Activated T-cell treated with anti-CD3 and anti-CD28 coated beads, Interleukin-2, amount 50 U/mL, for 72 hours (primary cell): ENCODE measurements at places on chromosomes 2 and 18. TPM values are rescaled to one million over a fixed set of nuclear protein-coding genes. Genes with fewer than 3 reads are reported as not detected.

The SGPP2 gene
- total RNA-seq: 20.9 TPM

DNA sequence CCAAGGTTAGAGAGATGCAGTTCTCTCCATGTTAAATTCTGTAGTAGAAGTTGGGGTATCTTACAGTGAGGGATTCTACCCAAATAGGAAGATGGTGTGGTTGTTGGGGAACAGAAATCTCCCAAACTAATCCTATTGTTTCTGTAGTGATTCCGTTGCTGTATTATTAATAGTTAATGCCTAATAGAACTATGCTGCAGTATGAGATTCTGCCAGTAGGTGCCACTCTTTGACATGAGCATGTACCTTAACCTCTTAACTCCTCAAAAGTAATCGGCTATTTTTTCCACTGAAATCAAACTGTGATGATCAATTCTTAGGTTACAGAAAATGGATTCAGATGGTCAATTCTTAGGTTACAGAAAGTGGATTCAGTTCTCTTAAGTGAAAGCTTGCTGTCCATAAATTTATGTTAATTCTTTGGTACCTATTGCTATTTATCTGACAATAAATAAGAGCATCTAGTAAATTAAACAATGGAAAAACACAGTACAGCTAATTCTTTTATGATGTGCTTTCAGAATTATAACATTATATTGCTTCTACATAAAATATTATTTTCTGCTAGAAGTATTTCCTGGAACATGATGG, 97.9 kb upstream of the DLX2 start:
- H3K4me1 ChIP-seq: peaks cover 18% of the 10 kb centered on the region
- H3K27ac ChIP-seq: no peak overlapping the region
- peaks cover 9% of the 10 kb centered on the region for H3K36me3 ChIP-seq
- no peak overlapping the region for H3K4me3 ChIP-seq
- H3K27me3 ChIP-seq: peaks cover 14% of the 10 kb centered on the region
- DNase-seq: no peak

The ANKRD23 gene
- 5.7 TPM for total RNA-seq

DNA sequence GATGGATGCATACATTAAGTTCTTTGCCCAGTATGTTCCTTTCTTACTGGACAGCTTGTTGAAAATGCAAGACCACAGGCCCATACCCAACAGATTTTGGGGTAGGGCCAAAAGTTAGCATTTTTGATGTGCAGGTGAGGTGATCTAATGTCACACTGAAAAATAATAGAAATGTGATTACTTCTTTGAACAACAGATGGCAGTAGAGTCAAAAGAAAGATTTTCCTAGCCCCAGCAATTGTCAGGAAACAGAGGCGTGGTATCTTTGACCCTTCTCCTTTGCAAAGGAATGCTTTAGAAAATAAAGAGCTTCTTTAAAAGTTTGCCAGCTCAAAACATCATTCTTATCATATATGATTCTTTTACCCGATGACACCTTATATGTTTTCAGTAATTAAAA, 343.6 kb upstream of the SYT4 start:
- DNase-seq: no peak
- H3K27me3 ChIP-seq: no peaks in the 10 kb centered on the region
- no peaks in the 10 kb centered on the region for H3K36me3 ChIP-seq
- H3K27ac ChIP-seq: no peak overlapping the region
- H3K4me1 ChIP-seq: no peaks in the 10 kb centered on the region

The UGT1A7 gene
- total RNA-seq: not detected

- H3K4me1 ChIP-seq: peaks cover 49% of the 10 kb centered on the region
- H3K27me3 ChIP-seq: no peaks in the 10 kb centered on the region
- DNase-seq: no peak
- H3K27ac ChIP-seq: peak overlapping the region; percentile 18
- peaks cover 32% of the 10 kb centered on the region for H3K36me3 ChIP-seq
These were observed 22.7 kb upstream of the TET3 start for GRCh38 chr2:73961823-73962615.

The RANBP2 gene
- total RNA-seq: 57.7 TPM

- H3K36me3 ChIP-seq: peaks cover 2% of the 10 kb centered on the region
- H3K27me3 ChIP-seq: no peaks in the 10 kb centered on the region
These were observed 182.4 kb downstream of the CDH2 start for GRCh38 chr18:27994571-27994970.

DNA sequence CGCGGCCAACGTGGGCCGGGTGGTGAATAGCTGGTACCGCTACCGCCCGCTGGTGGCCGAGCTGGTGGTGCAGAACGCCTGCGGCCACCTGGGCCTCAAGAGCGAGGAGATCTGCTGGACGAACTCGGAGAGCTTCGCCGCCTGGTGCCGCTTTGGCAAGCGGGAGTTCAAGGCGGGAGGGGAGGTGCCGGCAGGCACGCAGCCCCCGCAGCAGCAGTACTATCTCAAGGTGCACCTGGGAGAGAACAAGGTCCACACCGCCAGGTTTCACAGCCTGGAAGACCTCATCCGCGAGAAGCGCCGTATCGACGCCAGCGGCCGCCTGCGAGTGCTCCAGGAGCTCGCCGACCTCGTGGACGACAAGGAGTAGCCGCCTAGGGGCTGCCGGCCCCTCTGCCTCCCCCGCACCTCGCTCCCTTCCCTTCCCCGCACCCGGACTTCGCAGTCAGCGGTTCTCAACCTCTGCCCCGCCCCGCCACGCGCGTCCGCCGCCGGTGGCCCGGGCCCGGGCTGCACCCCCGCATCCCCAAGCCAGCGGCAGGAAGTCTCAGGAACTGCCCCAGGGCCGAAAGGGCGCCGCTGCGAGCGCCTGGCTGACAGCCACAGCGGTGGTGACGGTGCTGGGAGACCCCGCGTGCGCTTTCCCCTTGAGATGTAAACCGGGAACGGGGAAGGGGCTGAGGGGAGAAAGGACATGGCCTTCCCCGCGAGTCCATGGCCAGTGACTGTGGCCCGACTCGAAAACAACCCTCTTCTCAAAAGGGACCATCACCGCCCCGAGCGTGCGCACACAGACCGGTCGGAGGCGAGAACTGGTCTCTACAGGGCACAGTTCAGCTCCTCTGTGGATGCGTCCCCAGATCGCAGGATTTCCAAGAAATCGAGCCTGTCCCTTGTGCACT, 2.2 kb downstream of the LRATD1 start:
- peaks cover 2% of the 10 kb centered on the region for H3K36me3 ChIP-seq
- H3K27me3 ChIP-seq: peaks cover 53% of the 10 kb centered on the region

GRCh38 chr2:226333388-226333787, 466.2 kb downstream of the IRS1 start:
- DNase-seq: no peak
- no peaks in the 10 kb centered on the region for H3K36me3 ChIP-seq
- no peak overlapping the region for H3K4me3 ChIP-seq
- H3K27ac ChIP-seq: no peak overlapping the region

The MSTN gene
- total RNA-seq: not detected

The TEX44 gene
- not detected for total RNA-seq
